ENCODE measurements at places on chromosomes 16 and 17.
A peak's percentile ranks its signal among the peaks of the same experiment; 100 is the strongest.

DNA sequence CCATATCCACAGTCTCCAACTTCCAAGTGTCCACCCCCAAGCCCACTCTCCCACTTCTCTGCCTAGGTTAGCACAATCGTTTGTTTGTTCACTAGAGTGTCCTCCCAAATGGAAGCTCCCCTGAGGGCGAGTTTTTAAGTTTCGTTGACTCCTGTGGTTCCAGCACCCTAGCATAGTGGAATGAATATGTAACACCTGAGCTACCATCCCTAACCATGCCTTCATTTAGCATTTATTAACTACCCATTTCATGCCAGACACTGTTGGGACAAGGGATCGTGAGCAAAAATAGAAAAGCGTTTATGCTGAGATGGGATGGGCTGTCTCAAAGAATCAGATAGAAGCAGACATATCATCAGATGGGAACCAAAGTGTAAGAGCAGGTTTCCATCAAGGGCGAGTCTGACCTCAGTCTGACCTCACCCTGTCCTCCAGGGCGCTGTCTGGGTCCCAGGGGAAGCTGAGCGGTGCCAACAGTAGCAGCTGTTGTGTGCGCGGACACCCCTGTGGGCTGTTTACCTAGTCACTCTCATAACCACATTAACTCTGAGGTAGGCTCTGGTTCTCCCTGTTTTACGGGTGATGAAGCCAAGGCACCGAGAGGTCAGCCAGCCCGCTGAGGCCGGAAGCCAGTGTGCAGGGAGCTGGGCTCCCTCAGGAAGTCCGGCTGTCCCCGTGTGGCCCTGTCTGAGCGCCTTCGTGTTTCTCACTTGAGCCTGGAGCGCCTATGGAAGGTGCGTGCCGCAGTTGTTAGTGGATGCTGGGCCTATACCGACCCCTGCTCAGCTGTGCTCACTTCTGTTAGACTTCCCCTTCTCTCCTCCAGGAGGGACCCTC is 6.2 kb downstream of the CNP start:
- DNase-seq: peak; percentile 52

DNA sequence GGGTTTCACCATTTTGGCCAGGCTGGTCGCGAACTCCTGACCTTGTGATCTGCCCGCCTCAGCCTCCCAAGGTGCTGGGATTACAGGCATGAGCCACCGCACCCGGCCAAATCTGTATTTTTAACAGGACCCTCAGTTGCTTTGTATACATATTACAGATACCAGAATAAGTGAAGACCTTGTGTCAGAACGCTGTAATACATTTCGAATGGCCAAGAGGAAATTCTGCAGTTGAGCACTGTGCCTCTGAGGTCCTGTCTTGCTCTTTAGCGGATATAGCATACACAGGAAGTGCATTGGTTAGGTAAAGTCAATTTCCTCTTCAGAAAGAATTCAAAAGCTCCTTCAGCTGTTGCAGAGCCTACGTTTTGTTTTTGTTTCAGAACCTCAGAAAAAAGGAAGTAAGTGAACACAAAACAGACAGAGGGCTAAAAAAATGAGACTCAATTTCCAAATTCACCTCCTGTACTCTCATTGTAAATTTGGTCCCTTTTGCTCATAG is 15.7 kb downstream of the CRLF3 start:
- DNase-seq: no peak

- DNase-seq: no peak
Measured at GRCh38 chr17:57751348-57751971, 6.4 kb upstream of the CCDC182 start.

GRCh38 chr16:19808061-19808641 is 76.5 kb downstream of the GPRC5B start:
- DNase-seq: no peak

- no peak for DNase-seq
Measured at GRCh38 chr16:4494746-4495490, 18.7 kb downstream of the HMOX2 start.

DNA sequence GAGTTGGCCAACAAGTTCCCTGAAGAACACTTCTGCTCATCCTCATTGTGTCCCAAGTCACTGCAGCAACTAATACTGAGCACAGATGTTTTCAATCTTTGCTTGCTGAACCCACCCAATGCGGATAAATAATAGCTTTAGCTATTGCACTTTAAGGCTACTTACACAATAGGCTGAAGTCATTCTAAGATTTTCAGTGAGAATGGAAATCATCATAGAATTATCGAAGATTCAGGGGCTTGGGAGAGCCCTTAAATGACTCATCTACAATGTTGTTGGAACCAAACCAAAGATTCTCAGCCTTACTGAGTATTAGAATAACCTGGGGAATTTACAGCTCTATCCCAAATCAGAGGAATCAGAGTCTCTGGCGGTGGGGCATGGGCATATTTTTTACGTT is 51.2 kb downstream of the SYCE1L start:
- DNase-seq: no peak

- DNase-seq: no peak
Measured at GRCh38 chr16:1963806-1964505, 670 bp downstream of the RPS2 start.

GRCh38 chr17:11081342-11081741 is 159.7 kb upstream of the SHISA6 start:
- DNase-seq: no peak

DNA sequence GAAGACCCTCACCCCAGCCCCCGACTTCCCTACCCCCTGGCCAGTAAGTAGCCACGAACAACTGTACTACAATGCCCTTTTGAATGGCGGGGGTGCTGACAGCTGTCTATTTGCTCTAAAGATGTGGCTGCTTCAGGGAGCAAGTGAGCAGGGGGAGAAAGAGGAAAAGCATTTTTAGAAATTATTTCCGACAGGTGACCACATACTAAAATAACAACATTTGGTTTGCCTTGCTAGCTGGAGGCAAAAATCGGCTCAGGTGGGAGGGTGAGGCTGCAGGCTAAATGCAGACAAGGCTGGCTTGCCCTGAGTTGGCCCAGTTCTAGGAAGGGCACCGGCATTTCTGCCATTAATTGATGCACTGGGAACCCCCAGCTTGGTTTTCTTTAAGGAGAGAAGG is 188.5 kb downstream of the XYLT1 start:
- no peak for DNase-seq

DNA sequence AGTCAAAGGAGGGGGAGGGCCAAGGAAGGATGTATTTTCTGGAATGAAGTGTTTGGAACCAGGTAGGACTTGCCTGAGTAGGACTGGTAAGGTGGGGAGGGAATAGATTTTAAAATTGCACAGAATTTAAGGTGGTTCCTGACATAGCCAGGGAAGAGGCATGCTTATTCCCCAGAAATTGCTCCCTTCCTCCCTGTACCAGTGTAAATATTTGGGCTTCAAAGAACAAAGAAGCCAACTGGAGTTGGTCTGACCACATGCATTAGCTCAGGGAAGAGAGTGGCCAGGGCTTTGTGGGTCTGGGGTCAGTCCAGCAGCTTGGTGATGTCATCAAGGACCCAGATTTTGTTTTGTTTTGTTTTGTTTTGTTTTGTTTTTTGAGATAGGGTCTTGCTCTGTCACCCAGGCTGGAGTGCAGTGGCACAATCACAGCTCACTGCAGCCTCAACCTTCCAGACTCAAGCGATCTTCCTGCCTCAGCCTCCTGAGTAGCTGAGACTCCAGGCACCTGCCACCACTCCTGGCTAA is 9.3 kb upstream of the MRTFB start:
- DNase-seq: no peak

DNA sequence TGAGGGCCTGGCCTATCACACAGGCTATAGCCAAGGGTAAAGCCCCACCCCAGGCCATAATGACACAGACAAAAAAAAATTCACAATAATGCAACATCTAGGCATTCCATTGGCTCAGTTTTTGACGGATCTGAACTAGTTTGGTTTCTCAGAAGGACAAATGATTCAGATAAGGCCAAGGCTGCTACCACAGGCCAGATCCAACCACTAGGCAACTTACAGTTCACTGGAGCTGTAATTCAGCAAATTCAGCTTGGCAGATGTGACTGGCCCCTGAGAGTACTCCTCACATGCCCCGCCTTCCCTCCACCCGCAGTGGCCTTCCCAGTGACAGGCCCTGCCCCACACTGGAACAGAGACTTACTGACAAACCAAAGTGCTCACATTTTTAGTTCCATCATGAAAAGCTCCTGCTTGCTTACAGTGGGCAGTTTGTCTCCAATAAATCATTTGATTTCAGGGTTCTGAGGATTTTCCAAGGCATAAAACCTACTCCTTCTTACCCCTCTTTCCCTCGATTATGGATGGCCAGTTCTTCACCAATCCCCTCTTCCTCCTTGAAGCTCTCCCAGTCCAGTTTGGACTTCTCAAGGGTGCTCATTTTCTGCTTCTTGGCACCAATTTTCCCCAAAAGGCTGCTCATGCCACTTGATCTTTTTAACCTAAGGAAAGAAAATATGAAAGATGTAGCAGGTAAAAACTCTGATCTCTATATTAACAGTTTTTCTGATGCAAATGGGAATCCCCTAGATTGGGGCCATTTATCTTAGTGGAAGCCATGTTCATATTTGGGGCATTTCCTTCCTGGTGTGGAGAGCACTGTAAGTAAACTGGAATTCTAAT is 53.3 kb upstream of the BCAR1 start:
- no peak for DNase-seq

DNA sequence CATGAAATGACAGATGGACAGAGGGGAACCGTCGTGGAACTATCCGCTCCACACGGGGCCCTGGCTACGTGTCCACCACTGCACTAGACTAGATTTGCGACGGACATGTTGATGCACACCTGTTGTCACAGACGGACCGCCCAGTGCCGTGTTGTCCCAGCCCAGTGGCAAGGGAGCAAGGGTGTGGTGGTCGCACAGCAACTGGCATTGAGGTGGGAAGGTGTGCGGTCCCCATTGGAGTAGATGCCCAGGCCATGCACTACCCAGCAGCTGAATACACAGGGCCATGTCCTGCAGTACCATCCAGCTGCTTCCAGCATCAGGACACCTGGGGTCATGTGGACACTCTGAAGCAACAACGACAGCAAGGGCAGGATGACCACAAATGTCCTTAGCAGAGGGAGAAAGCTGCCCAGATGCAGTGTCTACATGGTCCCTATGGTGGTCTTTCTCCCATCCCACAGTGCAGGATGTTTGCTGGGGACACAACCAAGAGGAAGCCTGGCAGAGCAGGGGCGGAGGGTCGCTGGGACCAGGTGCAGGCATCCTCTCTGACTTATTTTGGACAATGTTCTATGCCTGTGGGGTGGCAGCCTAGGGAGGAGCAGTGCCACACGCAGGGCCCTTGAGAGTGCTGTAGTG is 8.8 kb downstream of the FOXF1 start:
- no peak for DNase-seq

GRCh38 chr16:85514295-85514597 is 98.9 kb upstream of the GSE1 start:
- no peak for DNase-seq

- DNase-seq: no peak
Measured at GRCh38 chr16:70157477-70158260, 15.9 kb upstream of the CLEC18C start.

DNA sequence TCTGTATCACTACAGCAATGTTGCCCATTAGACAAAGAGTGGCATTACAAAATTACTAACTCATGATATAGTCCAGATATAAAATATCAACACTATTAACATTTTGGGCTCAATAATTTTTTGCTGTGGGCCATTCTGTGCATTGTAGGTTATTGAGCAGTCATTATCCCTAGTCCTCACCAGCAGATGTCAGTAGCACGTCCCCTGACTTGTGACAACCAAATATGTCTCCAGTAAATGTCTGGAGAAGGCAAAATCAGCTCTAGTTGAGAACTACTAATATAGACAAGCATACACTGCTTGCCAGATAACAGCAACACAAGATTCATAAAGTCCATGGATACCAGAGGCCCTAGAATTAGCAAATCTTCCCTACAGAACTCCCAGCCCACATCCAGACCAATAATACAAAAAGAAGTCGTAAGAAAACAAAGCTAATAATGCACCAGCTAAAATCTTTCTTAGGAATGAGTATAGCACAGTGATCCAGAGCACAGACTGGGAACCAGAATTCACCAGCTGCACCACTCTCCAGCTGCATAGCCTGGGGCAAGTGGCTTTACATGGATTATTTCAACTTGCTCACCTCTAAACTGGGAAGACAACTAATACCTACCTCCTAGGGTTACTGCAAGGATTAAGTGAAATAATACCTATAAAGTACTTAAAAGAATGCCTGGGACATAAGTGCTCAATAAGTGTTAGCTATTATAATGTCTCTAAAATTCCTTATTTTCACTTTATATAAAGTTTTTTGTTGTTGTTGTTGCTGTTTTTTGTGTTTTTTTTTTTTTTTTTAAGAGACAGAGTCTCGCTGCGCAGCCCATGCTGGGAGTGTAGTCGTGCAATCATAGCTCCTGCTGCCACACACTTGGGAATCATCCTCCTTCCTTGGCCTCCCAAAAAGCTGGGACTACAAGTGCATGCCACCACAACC is 23.7 kb downstream of the HELZ start:
- peak; percentile 29 for DNase-seq

- DNase-seq: no peak
Measured at GRCh38 chr16:70294385-70295025, 4.5 kb upstream of the DDX19B start.

DNA sequence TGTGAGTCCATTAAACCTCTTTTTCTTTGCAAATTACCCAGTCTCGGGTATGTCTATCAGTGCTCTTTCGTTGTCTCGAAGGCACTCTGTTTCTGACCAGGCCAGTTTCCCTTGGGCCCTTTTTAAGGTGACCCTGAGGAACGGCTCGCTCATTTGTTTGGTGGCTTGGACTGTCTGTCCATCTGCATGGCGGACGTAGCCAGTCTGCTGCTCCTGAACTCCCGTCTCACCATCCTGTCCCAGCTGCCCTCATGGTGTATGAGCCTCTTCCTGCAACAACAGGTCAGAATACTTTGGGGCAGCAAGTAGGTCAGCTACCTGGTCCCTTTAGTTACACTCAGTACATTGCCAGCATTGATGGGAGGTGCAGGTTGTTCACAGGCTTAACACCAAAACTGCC is 19.0 kb downstream of the DRC7 start:
- no peak for DNase-seq
